Caco-2 (cell line): ENCODE measurements at places on chromosomes 12 and 14. TPM values are rescaled to one million over a fixed set of nuclear protein-coding genes. Genes with fewer than 3 reads are reported as not detected.

CCDC196 gene
- not detected in 2 replicates for total RNA-seq

DNA sequence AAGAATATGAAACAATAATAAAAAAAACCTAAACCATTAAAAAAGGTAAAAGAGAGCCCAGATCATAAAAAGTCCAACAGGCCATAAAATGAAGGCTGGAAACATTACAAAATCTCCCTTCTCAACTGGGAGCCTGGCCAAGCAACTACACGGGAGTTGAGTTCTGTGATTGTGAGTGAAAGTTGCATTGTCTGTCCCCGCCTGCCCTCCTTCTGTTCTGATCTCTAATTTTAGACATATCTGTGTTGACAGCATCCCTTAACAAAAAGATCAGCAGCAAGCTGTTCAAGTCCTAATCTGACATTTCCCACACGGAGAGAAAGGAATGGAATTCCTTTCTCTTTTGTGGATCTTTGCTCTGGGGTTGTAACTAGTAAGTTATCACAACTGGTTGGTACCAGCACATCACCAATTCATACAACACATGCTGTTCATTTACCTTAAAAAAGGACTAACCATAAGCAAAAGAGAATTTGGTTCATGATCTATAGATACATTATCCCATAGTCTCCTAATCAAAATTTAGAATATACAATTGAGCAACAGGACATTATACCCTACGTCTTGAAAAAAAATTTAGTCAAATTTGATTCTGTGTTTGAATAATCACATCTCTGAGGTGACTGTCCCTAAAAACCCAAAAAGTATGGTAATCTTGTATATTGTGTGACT, 205.1 kb upstream of the GZMB start:
- no peaks in the 10 kb centered on the region for H3K27me3 ChIP-seq
- peaks cover 61% of the 10 kb centered on the region for H3K4me1 ChIP-seq
- DNase-seq = no peak
- H3K4me3 ChIP-seq = no peak overlapping the region
- peak overlapping the region; percentile 82 for H3K27ac ChIP-seq
- H3K36me3 ChIP-seq = no peaks in the 10 kb centered on the region

DNA sequence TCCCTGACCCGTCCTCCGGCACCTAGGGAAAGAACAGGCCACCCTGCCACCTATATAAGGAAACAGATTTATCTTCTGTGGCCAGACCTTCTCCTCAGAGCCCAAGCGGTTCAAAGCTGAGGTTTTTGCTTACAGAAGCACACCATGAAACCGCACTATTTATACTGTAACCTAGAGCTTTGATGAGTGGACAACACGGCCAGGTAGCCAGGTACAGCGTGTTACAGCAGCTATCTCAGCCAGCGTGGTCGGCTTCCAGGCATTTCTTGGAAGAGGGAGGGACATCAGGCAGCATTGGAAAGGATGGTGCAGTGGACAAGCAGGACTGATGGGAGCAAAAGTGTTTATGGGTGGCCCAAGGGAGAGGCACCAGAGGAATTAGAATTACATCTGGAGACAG, 34.4 kb downstream of the TTC7B start:
- no peaks in the 10 kb centered on the region for H3K27me3 ChIP-seq
- no peaks in the 10 kb centered on the region for H3K4me1 ChIP-seq
- H3K27ac ChIP-seq = no peak overlapping the region
- no peak for DNase-seq
- no peaks in the 10 kb centered on the region for H3K36me3 ChIP-seq

GRCh38 chr14:21543521-21543960, 17.4 kb upstream of the SALL2 start:
- DNase-seq = no peak
- no peak overlapping the region for H3K4me3 ChIP-seq
- peak overlapping the region; percentile 11 for H3K27ac ChIP-seq
- H3K27me3 ChIP-seq = no peaks in the 10 kb centered on the region
- no peaks in the 10 kb centered on the region for H3K4me1 ChIP-seq

BICDL1 gene
- 10.8 and 14.2 TPM in 2 replicates for total RNA-seq

- H3K4me3 ChIP-seq = no peak overlapping the region
- peaks cover 2% of the 10 kb centered on the region for H3K27me3 ChIP-seq
These were observed 527.3 kb upstream of the CCDC196 start for GRCh38 chr14:65958664-65959562.

DNA sequence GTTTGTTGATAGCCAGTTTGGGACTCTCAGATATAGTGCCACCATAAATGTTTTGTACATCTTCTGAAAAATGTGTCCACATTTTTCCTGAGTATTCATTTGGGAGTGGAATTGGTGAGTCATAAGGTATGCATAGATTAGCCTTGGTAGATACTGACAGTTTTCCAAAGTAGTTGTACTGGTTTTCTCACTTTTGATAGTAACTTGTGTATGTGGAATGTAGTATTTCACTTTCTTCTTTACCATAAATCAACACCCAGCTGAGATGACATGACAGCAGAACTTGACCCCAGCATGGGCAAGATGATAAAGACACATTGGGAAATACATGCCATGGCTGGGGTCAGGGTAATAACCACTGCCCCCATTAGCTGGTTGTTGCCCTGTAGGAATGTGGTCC, 5.4 kb downstream of the FBXW8 start:
- DNase-seq = peak; percentile 70
- peak overlapping the region; percentile 83 for H3K27ac ChIP-seq
- no peaks in the 10 kb centered on the region for H3K36me3 ChIP-seq
- peaks cover 52% of the 10 kb centered on the region for H3K4me1 ChIP-seq

GRCh38 chr14:35243956-35244355, 48.2 kb upstream of the PSMA6 start:
- no peak overlapping the region for H3K27ac ChIP-seq
- H3K4me1 ChIP-seq = no peaks in the 10 kb centered on the region
- no peak overlapping the region for H3K4me3 ChIP-seq
- no peaks in the 10 kb centered on the region for H3K27me3 ChIP-seq
- no peaks in the 10 kb centered on the region for H3K36me3 ChIP-seq

ESRRB gene
- not detected in 2 replicates for total RNA-seq

GRCh38 chr12:89760783-89761182, 52.1 kb upstream of the ATP2B1 start:
- no peak overlapping the region for H3K27ac ChIP-seq
- H3K4me3 ChIP-seq = no peak overlapping the region
- no peak for DNase-seq

KRT6B gene
- not detected in 2 replicates for total RNA-seq

- H3K4me1 ChIP-seq = no peaks in the 10 kb centered on the region
- H3K27ac ChIP-seq = no peak overlapping the region
- no peaks in the 10 kb centered on the region; the same call in 1 of the 2 replicates for H3K36me3 ChIP-seq
These were observed 12.4 kb downstream of the ITGA7 start for GRCh38 chr12:55695349-55695748.

DNA sequence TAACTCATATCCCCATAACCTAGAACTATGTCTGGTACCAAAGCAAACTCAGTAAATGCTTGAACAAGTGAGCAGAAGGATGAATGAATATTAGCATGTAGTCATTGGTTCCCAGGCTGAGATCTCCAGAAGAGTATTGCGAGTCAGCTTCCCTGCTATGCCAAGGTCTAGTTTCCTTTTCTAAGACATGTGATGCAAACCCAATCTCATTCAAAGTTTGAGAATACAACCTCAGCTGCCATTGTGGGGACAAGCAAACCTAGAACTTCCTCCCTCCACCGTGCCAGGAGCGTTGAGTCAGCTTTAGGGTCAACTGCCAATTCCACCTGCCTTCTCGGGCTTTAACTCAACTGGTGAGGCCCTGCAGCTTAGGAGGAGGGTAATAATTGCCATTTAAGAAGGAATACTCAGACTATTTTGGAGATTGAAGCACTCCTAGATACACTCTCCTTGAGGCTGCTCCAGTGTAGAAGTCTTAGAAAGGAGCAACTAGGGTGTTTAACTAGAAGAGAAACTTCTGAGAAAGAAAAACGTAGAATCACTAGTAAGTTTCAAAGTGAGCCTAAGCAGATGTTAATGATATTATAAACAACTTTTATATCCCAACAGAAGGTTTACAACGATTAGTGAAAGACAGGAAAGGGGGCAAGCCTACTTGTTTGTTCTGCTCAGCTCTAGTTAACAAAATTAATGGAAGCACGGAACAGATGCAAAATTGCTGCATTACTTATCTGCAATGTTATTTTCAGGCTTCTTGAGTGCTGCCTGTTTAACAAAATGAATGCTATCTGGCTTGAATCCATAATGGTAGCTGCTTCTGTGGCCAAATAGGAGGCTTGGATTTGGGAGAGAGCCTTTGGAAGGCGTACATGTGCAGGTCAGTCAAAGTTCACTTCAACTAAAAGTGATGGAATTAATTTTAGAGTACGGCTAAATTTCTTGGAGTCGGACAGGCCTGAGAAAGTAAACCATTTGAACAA, 96.9 kb downstream of the HELB start:
- H3K27ac ChIP-seq = no peak overlapping the region
- no peaks in the 10 kb centered on the region for H3K4me1 ChIP-seq
- no peaks in the 10 kb centered on the region for H3K27me3 ChIP-seq
- H3K4me3 ChIP-seq = no peak overlapping the region
- DNase-seq = no peak

KCNJ8 gene
- total RNA-seq = 88.7 and 90.2 TPM in 2 replicates

DNA sequence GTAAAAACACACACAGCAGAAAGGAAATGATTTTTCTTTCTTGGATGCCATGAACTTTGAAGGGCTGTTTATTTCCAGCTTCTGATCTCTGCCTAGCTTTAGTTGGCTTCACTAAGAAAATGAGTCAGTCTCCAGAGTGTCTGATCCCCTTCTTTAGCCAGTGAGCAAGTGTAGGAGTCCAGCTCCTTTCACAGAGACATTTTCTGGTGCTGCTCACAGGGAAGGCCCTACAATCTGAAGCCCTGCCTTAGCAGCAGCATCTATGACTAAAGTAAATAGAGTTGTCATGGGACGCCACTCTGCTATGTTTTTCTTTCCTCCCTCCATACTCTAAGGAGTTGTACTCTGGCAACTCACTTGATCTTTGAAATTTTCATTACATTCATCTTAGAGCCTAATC, 103.5 kb downstream of the RPAP3 start:
- H3K27me3 ChIP-seq = no peaks in the 10 kb centered on the region
- no peaks in the 10 kb centered on the region for H3K4me1 ChIP-seq
- no peak overlapping the region for H3K4me3 ChIP-seq
- no peaks in the 10 kb centered on the region for H3K36me3 ChIP-seq
- DNase-seq = no peak
- H3K27ac ChIP-seq = no peak overlapping the region

NANOG gene
- not detected in 2 replicates for total RNA-seq

GRCh38 chr14:58954052-58954451, 234.4 kb upstream of the DAAM1 start:
- H3K4me3 ChIP-seq = no peak overlapping the region
- DNase-seq = no peak
- no peaks in the 10 kb centered on the region; the same call in 1 of the 2 replicates for H3K27me3 ChIP-seq

GRCh38 chr12:25744313-25744712, 191.2 kb upstream of the LMNTD1 start:
- no peak overlapping the region for H3K4me3 ChIP-seq
- H3K4me1 ChIP-seq = no peaks in the 10 kb centered on the region
- H3K27me3 ChIP-seq = no peaks in the 10 kb centered on the region
- no peaks in the 10 kb centered on the region for H3K36me3 ChIP-seq
- no peak overlapping the region for H3K27ac ChIP-seq

DNA sequence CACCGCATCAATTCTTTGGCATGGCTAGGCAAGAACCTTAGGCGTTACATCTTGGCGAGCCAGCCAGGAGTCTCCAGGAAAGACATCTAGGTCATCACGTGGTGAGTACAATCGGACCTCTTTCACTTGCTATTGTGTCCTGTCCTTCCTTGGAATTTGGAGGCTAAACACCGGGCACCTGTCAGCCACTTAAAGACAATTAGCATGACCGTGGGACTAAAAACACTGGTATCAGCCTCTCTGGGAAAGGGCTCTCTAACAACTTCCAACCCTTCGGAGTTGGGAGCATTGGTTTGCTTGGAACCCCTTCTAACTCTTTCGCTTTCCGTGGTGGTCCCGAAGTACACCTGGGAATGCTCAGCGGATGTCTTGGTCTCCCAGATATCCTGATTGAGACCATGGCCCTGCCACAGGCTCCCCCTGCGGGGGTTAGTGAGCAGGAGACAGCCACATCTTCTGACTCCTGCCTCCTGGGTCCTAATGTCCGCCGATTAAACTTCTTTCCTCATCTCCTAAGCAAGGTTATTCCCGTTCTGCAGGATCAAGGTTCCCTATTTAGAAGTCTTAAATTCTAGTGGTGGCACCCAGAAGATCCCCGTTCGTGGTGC, 971.7 kb downstream of the FSCB start:
- no peaks in the 10 kb centered on the region for H3K4me1 ChIP-seq
- H3K27me3 ChIP-seq = no peaks in the 10 kb centered on the region
- H3K27ac ChIP-seq = no peak overlapping the region
- H3K4me3 ChIP-seq = no peak overlapping the region
